Germinal center (tissue), 1 donor: ENCODE measurements at places on chromosomes 4 and X.

GRCh38 chr4:6343939-6344408, 74.3 kb downstream of the WFS1 start:
- no peak for DNase-seq

GRCh38 chr4:2333356-2333841, 71.5 kb upstream of the MXD4 start:
- DNase-seq = no peak

DNA sequence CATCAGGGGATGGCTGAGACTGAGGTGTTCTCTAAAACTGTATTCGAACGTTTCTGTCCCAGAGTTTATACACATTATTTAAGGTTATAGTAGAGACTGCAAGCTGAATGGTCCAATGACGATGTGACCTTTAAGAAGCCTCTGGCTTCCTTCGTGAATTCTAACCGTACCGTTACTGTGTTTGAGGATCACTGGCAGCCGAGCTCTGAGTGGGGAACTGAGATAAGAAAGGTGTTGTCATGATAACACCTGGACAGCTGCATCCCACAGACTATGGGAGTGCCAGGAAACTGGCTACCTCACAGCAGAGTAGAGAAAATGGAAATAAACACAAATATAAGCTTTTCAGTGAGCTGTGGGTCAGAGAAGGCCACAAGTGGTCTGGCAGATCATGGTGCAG, 59.0 kb downstream of the HMGB2 start:
- no peak for DNase-seq

- DNase-seq = no peak
Observed at GRCh38 chr4:121061215-121061614, 11.1 kb downstream of the NDNF start.

- no peak for DNase-seq
Observed at GRCh38 chr4:133812236-133812635, 389.4 kb downstream of the PABPC4L start.

GRCh38 chrX:109840585-109840984, 107.5 kb upstream of the ACSL4 start:
- DNase-seq = no peak

DNA sequence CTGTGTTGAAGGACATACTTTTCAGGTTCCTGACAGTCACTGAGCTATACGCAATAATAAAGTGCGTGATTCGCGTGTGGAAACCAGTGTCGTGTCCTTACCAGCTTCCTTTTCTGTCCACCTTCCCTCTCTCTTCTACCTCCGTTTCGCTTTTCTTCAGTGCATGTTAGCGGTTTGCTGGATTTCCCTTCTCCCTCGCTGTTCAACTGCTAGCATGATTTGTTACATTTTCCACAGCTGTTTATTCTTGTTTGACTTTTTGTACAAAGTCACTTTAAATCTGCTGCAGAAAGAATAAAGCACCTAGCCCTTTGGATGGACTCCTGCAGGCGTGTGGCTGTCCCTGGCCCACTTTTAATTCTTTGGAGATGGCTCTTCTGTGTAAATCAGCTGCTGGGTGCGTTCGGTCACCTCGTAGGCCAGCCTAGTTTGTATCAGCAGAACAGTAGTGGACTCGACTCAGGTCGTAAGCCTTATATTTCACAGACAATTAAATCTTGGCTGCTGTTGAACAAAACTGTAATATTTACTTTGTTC, 8.9 kb upstream of the HAND2 start:
- DNase-seq = no peak

DNA sequence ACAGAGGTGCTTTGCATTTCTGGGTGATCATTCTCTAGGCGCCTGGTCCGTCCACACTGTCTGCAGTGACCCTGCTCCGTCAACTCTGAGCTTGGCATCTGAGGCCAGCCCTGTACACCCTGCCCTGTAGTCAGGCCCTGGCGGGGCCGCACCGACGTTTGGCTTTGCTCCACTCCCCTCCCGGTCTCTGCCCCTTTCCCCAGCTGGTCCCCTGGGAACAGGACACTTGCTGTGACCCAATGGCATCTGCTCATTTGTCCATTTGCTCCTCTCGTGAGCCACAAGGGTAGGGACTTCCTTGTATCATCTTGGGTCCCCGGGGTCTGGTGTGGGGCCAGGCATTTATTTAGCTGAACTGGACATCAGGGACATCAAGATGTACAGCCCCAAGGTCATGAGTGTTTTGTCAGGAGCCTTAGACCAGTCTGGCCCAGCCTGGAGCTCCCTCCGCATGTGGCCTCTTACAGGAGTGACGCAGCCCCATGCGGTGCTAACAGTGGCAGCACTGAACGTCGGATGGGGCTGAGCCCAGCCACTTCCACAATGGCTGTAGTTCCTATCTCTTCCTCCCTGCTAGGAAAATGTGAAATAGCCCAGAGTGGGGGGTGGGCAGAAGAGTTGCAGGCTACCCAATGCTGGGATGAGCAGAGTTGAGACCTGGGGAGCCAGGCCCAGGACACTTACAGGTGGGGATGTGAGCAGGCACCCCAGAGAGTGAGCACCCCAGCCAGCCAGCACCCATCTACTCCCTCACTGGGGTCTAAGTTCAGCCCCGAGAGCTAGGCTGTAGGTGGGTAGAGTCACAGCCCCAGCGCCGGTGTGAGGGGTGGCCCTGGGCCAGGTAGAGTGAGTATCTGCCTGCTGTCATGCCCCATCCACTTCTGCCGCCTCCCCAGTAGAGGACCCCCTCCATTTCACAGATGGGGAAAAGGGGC, 2.0 kb upstream of the SH3BP2 start:
- no peak for DNase-seq

- no peak for DNase-seq
Observed at GRCh38 chr4:41143311-41144039, 70.9 kb downstream of the APBB2 start.

- DNase-seq = no peak
Observed at GRCh38 chr4:38177641-38178391, 217.6 kb downstream of the PTTG2 start.

- no peak for DNase-seq
Observed at GRCh38 chrX:10579112-10580011, 41.0 kb downstream of the MID1 start.

DNA sequence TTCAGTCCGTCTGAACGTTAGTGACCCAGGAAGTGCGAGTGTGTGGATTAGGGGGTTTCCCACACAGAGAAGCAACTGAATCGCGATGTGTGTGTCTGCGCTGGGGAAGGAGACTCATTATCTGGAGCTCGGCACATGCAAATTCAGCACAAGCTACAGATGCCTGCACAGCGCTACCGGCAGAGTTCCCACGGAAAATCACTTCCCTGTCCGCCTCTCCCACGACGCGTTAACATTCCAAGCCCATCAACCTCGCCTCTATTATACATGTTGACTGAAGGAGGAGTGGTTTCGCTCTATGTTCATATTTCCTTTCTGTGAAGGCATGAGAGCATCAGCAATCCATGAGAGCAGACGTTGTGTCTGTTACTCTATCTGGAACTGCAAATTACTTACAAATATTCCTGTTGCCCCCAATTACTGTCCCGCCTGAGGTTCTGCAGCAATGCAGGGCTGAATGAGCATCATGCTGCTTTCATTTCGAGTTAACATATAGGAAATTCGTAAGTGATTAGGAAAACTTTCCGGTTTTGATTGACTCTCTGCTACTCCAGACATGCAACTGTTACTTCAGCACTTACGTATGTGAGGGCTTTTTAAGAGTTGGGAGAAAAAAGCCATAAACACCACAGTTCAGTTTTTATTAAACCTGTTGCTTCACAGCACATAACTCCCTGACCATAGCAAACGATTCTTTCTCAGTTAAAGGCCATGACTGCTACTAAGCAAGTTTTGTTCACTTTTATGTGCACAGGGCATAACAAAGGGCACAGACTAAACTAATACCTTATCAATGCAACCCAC, 15.0 kb upstream of the MTNR1A start:
- DNase-seq = no peak

DNA sequence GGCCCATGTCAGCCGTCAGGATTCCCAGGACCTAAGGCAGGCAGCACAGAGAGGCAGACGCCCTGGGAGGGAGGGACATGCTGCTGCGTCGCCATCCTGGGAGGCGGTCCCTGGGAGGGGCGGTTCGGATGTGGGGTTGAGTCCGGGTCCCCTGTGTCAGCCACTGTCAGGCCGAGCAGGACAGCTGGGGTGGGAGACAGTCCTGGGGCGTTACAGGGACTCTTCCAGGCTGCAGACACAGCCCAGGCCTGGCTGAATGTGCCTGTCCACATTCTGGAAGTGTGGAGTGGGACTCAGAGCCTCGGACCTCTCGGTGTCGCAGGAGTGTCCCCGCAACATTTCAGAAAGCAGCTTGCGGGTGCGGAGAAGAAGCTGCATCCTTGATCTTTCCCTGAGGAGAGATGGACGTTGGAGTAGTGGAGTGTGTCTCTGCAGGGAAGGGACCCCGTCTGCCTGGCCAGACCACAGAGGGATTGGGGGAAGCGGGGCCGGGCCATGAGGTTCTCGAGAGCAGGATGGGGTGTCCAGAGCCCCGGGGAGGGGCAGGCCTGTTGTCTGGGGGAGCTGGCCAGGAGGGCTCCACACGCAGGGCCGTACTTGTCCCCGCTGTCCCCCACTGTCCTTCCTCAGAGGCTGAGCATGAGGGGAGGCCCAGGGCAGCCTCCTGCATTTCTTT, 6.1 kb downstream of the AKAP17A start:
- no peak for DNase-seq

DNA sequence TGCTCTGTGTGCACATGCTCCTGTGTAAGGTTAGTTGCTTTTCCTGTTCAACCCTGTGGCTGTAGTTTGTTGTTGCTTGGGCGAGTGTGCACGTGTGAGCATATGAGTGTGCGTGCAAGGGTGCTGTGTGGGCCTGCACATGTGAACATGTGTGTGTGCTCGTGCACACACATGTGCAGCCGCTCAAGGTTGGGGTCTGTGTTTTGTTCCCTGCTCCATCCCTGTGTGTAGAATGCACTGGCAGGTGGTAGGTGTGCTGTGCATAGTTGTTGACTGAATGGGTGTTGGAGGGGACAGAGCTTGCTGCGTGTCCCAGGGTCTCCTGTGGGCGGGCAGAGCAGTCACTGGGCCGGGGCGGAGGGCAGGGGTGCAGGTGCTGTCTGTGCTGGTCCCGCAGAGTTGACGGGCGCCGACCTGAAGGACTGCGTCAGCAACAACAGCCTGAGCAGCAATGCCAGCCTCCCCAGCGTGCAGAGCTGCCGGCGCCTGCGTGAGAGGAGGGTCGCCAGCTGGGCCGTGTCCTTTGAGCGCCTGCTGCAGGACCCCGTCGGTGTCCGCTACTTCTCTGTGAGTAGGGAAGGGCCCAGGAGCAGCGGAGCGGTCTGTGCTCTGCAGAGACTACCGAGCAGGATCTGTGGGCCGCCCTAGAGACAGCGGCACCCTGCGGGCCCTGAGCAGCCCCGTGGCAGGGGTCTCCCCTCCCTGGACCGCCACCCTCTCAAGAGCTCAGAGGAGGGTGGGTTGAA, 27.9 kb upstream of the HGFAC start:
- DNase-seq = no peak

DNA sequence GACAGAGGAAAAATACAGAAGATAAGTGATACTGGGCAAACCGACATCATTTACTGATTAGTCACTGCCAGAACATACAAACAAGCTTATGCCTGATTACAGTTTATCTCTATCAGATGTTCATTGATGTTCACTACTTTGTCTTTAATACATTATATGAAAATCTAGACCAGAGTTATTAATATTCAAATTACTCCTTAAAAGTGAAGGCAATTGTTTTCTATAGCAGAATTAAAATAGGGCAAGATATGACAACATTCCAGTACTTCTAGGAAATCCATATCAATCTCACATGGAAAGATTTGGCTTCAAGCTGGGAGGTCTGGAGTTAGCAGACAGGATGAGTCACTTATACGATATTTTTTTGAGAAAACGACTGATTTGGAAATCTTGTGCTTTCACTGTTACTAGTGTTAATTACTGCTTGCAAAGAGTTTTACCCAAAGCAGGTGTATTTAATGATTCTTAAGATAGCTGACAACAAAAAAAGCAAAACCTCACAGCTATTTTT, 31.8 kb downstream of the HPGD start:
- no peak for DNase-seq

- DNase-seq = no peak
Observed at GRCh38 chr4:126807132-126807531, 825.6 kb upstream of the INTU start.

DNA sequence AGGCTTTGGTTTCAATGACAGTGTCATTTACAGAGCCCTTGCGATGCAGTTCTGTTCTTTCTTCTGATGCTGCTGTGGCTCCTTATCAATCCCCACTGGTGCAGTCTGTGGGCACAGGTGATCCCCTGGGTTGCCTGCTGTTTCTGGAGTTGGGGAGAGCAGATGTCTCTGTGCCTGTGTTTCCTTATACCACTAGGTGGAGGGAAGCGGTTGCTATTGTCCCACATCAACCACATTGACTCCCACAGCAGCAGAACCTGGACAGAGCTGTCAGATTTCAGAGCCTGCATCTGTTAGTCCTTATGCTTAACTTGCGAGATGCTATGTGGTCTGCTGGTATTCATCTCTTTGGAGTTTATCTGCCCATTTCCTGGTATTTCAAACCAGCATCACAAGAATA, 57.7 kb downstream of the NEIL3 start:
- DNase-seq = no peak

- no peak for DNase-seq
Observed at GRCh38 chr4:92952897-92953296, 649.1 kb downstream of the GRID2 start.

DNA sequence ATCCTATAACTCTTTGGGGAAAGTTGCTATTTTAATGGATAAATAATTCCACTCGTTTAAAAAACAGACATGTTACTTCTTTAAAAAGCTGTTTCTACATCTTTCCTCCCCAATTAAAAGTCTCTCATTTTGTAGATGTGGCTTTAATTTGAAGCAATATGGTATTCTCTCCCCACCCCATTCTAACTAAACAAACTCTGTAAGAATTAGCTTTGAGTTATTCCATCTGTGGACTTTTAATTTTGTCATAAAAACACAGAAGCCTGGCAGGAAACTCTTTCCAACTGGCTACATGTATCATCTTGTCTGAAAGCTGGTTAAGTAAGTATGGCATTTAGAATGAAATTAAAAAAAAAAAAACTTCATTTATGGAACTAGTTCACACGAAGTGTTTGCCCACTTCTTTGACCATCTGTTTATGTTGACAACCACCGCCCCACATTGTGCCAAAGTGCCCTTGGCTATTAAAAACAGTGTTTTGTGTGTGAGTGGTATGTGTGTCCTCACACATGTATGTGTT, 140.3 kb downstream of the NAA11 start:
- DNase-seq = no peak
